HCT116 (cell line): ENCODE measurements at places on chromosomes 7 and 10.

GRCh38 chr10:34124522-34125035 lies 690.5 kb downstream of the PARD3 start:
- peak; percentile 88 for DNase-seq

- DNase-seq, result no peak
Observed at GRCh38 chr10:20817116-20817515, 80.0 kb downstream of the NEBL start.

GRCh38 chr10:87976101-87976743 lies 112.8 kb downstream of the PTEN start:
- DNase-seq, result no peak

DNA sequence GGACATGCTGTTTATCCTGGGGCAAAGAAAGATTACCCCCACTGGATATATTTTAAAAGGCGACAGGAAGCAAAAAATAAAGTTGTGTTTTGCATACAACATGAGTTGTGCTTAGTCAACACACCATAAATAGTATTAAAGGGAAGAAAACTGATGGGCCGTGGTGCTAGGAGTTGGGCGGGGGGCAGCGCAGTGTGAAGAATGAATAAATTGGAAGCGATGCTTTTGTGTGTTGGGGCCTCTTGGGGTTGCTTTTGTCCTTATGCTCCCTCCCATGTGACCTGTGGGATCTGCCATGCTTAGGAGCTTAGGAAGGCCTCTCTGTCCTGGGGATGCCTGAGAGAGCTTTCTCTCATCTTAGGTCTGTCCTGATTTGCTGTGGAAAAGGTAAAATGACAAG lies 35.0 kb upstream of the AGR3 start:
- no peak for DNase-seq

DNA sequence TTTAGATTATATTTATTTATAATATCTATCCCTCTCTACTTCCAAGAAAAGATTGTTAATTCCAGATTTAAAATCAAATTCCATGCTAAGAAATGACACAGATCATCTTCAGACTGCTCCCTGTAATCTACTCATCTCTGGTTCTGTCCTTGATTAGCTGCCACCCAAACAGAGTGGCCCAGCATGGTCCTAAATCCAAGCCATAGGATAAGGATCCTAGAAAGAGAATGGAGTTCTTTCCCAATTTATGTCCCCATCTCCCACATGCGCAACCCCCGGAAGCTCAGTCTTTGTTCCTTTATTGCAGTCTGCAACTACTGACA lies 23.4 kb upstream of the HDAC9 start:
- DNase-seq, result no peak

DNA sequence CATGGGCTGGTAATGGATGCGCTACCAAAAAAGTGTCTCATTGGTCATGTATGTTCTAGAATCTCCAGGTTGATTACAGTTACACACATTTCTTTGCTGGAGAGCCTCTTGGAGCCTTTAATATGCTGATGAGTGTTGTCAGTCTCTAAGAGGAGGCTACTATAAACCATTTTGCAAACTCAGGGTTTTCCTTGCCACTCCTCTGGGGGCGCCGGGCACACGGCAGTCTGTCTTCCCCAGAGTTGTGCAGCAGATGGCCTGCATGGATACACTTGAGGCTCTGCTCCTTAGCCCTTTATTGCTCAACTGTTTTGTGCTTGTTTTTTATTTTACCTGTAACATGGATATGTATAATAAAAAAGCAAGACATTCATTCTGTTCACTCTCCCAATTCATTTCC lies 196.5 kb downstream of the ACTR3B start:
- DNase-seq, result no peak

DNA sequence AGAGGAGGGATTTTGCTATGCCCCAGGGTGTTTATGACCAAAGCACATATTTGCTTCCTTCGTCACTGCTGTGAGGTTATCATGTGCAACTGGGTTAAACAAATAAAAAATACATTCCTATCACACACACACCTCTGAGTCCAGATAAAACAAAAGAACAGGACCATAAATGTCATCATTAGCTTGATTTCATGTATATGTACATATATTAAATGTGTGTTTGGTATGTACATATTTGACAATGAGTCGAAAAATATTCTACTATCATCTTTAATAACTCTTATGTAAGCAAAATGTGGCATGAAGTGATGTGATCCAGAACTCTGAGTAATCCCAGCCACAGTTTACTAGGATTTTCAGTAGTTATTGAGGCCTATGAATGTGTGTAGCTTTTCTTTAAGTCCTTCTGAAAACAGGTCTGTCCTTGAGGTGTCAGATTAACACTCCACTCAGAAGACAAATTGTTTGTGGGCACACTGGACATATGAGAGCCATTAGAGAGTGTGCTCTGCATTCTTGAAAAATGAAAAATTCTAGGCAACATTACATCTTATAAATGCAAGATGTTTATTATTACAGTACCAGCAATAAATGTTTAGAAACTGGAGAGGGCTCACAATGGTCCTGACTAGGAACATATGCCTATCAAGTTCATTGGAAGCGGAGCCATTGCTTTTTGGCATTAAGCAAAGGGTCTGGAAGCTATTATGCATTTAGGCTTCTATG lies 335.1 kb upstream of the SEMA3A start:
- DNase-seq, result peak; percentile 47

DNA sequence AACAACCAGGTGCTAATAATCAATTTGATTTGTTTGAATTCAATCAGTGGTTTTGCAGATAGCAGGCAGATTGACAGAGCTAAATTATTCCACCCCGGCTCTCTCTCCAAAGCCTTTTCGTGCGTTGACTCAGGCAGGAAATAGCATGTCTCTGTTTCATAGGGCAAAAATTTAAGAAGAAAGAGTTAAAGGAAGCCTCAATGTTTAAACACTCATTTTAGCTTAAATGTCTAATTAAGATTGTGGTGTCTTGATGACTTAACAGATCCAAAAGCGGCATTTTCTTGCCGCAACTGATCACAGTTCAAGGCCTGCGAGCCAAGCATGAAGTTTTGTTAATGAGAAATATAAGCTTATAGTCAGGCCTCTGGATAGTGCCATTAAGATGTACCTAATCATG lies 1051.1 kb upstream of the AUTS2 start:
- no peak for DNase-seq

DNA sequence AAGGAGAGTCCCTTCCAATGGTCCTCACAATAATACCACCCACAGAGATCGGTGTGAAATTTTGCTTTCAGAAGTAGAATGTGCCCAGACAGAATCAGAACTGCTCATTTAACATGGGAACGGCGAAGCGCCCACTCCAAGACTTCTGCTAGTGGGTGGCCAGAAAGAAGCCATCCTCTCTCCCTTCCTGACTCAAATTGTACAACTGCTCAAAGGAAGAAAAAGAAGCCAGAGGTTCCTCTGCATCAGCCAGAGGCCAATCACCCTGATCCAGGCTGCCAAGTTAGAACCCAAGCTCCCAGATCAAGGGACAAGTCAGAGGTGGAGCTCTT lies 23.3 kb downstream of the NUDCD3 start:
- DNase-seq, result no peak

DNA sequence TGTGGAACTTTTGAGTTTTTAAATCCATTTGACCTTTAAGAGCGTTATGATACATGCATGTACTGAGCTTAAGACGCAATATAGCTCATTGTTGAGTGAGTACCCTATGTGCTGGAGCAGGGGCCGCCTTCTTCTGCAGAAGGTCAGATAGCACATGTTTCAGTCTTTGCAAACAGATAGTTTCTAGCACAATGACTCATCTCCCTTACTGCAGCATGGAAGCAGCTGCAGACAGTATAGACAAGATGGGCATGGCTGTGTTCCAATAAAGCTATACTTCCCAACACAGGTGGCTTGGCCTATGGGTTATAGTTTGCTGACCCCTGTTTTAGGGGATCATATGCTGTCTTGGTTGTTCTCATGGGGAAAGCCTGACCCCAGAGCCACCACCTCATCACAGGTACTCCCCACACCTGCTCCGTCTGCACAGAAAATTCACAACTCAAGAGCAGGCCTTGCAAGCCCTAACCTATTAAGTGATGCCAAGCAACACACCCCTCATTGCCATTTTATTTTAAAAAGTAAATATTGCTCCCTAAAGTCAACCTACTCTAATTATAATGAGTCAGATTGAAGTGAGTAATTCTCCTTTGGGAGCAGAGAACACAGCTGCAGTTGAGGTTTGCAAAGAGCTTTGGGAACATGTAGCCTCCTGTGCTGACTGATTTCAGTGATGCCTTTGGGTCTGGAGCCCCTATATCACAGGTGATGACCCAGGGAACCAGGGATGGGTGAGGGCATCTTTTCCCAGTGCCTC lies 330.1 kb downstream of the PAXIP1 start:
- DNase-seq, result no peak

- DNase-seq, result peak; percentile 42
Observed at GRCh38 chr10:103265717-103266329, 11.1 kb upstream of the INA start.

DNA sequence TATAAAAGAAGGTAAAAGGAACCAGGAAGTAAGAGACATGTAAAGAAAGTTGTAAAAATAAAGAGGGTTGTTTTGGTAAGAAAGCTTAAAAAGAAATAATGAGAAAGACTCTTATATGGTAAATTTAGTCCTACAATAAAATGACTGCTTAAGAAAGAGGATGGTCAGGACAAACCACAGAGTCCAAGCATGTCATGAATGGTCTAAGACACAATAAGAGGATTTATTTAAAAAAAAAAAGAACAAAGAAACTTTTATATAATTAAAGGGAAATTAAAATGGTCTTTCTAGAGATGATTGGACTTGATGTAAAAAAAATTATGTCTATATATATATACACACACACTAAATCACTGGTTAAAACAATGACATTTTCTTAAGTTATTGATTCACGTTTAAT lies 18.2 kb downstream of the ATAD1 start:
- DNase-seq, result no peak

DNA sequence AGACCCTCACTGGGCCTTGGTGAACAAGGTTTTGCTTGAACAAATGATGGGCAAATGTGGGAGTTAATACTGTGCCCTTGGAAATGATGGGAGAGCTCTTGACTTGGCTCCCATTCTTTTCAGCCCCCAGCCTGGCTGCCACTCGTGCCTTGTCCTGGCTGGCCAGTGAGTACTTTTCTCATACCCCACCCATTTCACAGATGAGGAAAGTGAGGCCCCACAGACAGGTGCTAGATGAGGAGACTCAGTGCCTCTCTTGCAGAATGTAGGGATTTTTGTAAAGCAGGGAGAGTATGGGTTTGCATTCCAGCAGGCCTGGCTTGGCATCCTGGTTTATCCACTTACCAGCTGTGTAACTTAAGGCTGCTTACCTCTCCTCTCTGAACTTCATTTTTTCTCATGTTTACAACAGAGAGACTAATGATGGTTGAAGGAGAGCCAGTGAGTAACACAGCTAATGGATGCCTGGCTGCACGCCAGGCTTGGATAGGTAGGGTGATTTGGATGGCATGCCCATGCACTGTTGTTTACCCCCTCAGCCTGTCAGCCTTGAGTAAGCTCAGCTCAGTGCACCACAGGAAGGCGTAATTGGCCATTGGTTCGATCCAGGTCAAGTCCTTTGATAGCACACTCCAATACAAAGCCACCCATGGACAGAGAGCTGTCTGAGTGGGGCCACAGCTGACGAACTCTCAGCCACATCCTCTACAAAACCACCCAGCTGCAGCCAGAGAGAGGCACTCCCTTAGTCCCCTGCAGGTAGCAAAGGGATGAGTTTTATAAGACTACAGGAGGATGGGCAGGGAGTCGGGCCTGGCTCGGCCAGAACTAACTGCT lies 436.8 kb downstream of the RPS24 start:
- no peak for DNase-seq

GRCh38 chr10:99875473-99875872 lies 93.0 kb downstream of the ABCC2 start:
- DNase-seq, result no peak

DNA sequence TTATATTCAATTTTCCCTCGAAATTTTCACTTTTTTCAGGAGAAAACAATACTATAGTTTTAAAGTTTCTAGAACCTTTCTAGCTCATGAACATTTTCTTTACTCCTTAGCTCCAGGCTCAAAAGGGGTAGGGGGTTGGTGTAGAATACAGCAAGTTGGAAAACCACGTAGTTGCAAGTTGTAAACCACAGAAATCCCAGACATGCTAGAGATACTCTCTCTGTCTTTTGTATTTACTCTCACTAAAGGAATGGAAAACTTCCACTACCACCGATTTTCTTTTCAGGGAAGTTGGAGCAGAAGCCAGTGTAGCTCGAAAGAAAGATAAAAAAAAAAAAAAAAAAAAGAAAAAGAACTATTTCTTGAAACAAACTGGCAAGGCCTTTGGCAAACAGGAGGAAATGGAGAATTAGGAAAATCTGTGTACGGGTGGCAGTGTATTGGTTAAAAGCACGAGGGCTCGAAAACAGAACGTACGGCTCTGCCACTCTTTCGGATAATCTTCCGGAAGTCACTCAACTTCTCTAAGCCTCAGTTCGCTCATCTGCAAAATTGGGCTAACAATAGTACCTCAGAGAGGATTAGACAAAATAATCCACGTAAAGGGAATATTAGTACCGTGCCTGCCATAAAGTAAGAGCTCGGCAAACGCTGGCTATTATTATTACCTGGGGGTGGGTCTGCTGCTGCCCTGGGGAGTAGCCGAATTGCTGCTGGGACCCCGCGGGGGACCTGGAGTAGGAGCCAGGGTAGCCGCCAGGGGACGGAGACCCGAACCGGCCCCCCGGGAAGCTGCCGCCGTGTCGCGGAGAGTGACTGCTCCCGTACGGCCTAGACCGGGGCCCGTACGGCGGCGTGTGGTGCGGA lies 628 bp downstream of the MPLKIP start:
- DNase-seq, result no peak

- DNase-seq, result no peak
Observed at GRCh38 chr7:74197449-74198124, 12.2 kb upstream of the LAT2 start.

DNA sequence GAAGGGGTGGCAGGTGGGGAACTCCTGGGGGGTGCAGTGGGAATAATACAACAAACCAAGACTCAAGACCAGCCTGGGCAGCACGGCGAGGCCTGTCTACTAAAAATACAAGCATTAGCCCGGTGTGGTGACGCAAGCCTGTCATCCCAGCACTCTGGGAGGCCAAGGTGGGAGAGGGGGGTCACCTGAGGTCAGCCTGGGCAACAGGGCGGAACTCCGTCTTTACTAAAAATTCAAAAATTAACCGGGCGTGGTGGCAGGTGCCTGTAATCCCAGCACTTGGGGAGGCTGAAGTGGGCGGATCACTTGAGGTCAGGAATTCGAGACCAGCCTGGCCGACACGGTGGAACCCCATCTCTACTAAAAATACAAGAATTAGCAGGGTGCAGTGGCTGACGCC lies 48.4 kb upstream of the ELFN1 start:
- no peak for DNase-seq
